Smooth muscle cell of the brain vasculature (primary cell): ENCODE measurements at places on chromosomes 1 and 21.
A peak's percentile ranks its signal among the peaks of the same experiment; 100 is the strongest.

DNA sequence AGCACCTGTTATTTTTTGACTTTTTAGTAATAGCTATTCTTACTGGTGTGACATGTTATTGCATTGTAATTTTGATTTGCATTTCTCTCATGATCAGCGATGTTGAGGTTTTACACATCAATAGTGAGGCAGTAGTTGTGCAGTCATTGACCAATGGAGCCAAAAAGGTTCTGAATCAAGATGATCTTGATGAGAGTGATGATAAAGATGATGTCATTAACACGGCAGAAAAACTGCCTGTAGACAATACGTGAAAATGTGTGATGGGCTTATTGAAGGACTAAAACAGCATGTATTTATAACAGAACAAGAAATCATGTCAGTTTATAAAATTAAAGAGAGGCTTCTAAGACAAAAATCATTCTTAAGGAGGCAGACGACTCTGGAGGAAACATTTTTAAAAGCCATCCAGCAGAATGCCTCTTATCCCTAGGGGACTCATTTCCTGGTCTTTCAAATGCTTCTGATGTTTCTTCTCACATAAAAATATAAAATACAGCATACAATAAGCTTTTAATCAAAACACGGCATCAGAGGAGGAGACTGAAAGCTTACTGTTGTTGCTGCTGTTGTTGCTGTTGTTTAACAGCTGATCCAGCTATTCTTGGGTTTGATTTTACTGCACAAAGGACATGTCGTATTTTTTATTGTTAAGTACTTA, 400.3 kb downstream of the LTN1 start:
- DNase-seq, result no peak

GRCh38 chr1:218829097-218829496, 344.6 kb upstream of the LYPLAL1 start:
- DNase-seq, result no peak

GRCh38 chr21:38960251-38960650, 154.5 kb downstream of the ETS2 start:
- DNase-seq, result no peak

GRCh38 chr1:107829036-107829770, 135.8 kb downstream of the VAV3 start:
- DNase-seq, result peak; percentile 10

GRCh38 chr1:163531345-163531744, 209.6 kb downstream of the NUF2 start:
- no peak for DNase-seq

- no peak for DNase-seq
Observed at GRCh38 chr1:59223198-59223597, 73.7 kb upstream of the FGGY start.

DNA sequence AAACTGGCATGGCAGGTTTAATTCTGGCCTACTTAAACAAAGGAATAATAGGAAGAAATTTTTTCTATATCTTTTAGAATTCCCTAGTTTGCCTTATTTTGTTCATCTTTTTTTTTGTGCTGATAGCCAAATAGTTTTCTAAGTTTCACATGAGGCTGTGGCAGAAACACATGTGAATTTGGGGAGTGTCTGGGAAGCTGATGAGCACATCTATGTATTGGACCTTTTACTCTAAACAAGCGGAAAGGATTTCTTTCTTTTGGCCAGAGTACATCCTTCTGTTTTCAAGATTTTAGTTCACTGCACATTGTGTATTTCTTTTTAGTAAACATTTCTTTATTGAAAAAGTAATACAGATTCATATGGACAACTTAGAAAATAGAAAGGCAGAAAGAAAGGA, 5.6 kb downstream of the EEIG2 start:
- DNase-seq, result no peak

GRCh38 chr1:36098650-36099365, 10.1 kb downstream of the ADPRS start:
- no peak for DNase-seq

GRCh38 chr1:75100481-75101092, 33.6 kb upstream of the LHX8 start:
- no peak for DNase-seq

DNA sequence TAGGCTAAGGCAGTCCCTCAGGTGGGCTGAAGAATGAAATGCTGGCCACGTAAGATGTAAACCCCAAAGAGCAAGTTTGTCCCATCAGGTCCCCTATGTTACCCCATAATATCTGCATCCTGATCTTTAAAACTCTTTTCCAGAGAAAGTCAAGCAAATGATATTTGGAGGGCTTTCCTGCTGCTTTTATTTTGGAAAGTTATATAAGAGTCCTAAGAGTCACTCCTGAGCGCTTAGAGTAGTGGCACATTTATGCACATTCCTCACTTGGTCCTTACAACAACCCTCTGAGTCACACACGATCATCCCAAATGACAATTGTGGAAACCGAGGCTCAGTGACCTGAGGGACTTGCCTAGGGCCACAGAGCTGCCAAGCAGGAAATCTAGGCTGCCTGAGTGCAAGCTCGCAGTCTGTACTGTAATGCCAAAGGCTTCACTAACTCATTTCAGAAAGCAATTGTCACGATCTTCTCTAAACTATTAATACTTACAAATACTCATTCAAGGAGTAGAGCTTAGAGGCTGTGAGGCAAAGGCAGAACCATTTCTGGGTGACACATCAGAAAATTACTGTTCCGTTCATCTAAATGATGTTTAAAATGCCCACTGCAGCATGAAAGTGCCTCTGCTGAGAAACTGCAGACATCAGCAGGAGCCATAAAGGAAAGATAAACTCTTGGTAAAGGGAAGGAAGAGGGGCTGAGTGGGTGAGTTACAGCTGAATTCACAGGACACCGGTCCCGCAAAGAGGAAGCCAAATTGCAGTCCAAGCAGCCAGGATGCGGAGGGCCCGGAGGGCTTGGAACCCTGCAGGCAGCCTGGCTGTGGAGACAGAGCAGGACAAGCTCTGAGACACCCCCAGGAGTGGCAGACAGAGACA, 30.8 kb downstream of the CAPZB start:
- no peak for DNase-seq

- no peak for DNase-seq
Observed at GRCh38 chr1:72634946-72635345, 352.6 kb upstream of the NEGR1 start.

- DNase-seq, result no peak
Observed at GRCh38 chr1:18360251-18360650, 120.5 kb upstream of the KLHDC7A start.

DNA sequence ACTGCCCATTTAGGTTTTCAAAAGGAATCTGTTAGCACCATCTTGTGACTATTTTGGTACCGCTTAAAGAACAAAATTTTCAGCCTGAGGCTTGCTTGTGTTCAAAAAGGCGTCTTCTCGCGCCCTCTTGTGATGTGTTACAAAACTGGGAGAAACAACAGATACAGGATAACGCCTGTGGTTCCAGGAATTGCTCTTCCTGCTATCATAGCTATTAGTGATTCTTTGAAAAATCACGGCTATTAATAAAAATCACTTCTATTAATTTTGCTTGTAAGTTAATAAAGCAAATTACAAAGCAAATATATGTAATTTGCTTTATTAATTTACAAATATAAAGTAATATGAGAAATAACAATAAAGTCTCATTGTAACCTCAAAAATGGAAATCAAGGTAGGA, 82.2 kb upstream of the ABCD3 start:
- peak; percentile 90 for DNase-seq

GRCh38 chr1:239922778-239923522, 168.7 kb upstream of the FMN2 start:
- DNase-seq, result no peak

DNA sequence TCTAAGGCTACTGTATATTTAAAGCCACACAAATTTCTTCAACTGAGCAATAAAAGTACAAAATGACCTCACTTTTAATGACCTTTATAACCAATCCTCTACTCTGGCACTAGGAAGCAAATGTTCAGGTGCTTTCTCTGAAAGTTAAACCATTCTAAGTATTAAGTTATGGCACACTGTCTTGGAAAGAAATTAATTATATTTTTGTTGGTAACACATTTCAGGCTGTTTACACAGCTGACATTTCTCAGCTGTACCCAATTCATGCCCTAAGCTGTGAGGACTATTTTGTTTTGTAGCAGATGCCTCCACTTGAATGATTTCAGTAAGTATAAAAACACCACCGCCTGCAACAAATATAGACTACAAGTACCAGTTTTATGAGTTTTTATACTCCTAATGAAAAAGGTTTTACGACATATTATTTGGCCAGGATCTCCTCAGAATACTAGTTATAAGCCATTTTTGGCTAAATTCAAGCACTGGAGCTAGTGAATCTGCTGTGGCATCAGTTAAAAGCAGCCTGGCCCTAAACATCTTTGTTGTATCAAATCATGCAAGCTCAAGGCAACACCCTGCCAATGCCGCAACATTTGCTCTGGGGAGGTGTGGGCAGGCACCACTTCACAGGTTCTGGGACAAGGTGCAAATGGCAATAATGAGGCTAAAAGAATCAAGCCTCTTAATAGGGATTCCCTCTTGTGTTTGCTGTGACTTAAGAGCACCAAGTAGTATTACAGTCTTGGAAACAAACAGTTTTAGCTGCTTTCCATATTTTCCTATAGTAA, 228.4 kb upstream of the DMRTA2 start:
- DNase-seq, result no peak

DNA sequence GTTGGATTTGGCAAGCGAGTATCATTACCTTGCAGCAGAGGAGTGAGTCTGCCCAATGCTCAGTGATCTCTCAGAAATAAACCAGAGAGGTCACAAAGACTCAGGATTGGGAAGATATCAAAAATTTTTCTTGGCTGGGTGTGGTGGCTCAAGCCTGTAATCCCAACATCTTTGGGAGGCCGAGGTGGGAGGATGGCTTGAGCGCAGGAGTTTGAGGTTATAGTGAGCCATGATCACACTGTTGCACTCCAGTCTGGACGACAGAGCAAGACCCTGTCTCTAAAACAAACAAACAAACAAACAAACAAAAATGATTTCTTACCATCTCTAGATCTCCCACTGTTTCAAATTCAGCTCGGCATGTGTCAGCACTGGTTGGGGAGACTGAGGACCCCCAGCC, 13.3 kb upstream of the BECN2 start:
- no peak for DNase-seq

DNA sequence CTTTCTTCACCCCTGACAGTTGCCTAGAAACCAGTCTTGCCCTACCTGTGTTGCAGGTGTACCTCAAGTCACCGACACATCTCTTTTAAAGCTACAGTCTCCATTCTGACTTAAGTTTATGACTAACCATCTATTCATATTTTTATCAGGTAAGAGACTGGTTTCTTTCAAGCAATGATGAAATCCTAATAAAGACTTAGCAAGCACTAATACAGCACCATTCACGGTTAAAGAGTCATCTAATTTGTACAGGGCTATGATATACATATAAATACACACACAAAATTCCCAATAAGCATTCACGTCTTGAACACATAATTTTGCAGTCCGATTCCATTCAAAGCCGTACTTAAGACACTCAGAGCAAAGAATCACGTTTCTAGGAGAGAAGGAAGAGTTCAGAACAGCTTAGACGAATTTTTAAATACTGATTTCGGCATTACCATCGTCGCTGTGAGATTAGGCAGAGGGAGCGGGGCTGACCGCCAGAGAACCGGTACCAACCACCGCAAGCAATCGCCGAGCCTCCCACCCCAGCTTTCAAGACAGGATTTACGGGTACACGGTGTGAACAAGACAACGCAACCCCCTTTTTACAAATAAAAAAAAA, 943 bp downstream of the ERRFI1 start:
- DNase-seq, result no peak

DNA sequence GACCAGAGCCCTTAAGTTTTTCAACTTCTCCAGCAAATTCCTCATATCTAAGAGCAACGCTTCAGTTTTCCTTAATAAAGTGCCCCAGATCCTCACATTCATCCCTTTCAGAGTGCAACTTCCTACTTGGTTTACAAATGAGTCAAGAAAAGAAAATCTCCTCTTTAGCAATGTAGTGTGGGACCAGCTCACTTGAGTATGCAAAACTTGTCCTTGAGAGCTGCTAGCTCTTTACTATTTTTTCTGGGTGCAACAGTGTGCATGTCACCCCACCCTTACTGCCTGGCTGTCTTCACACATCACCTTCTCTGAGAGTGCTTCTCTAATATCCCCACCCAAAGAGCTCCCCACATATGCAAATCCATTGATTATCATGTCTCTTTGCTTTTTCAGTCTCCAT, 203.1 kb upstream of the CAMK1G start:
- no peak for DNase-seq

- DNase-seq, result no peak
Observed at GRCh38 chr1:2233468-2233867, 5.3 kb downstream of the SKI start.

- DNase-seq, result no peak
Observed at GRCh38 chr1:36149973-36150295, 648 bp upstream of the TRAPPC3 start.

GRCh38 chr1:39701049-39701439, 9.8 kb upstream of the HPCAL4 start:
- DNase-seq, result no peak

DNA sequence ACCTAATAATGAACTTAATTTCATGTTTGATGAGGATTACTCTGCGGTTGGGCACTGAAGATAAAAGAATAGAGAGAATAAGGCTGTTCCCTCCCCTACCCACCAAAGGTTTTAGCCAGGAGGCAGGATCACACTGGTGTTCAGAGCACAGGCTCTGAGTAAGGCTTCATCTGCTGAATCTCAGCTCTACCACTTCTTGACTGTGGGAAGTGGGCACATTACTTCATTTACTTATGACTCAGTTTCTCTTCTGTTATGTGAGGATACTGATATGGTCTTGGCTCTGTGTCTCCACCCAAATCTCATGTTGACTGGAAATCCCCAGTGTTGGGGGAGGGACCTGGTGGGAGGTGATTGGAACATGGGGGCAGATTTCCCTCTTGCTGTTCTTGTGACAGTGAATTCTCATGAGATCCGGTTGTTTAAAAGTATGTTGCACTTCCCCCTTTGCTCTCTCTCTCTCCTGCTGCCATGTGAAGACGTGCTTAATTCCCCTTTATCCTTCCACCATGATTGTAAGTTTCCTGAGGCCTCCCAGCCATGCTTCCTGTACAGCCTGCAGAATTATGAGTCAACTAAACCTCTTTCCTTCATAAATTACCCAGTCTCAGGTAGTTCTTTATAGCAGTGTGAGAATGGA, 79.7 kb downstream of the SMYD2 start:
- no peak for DNase-seq

GRCh38 chr21:26843933-26844257, 1.3 kb downstream of the ADAMTS1 start:
- DNase-seq, result no peak

- no peak for DNase-seq
Observed at GRCh38 chr1:236508593-236509027, 15.2 kb upstream of the LGALS8 start.

- DNase-seq, result no peak
Observed at GRCh38 chr1:31183927-31184554, 55.6 kb downstream of the NKAIN1 start.

GRCh38 chr1:163477276-163477830, 155.6 kb downstream of the NUF2 start:
- DNase-seq, result no peak
